ENCODE measurements at places on chromosomes 12 and 14.

DNA sequence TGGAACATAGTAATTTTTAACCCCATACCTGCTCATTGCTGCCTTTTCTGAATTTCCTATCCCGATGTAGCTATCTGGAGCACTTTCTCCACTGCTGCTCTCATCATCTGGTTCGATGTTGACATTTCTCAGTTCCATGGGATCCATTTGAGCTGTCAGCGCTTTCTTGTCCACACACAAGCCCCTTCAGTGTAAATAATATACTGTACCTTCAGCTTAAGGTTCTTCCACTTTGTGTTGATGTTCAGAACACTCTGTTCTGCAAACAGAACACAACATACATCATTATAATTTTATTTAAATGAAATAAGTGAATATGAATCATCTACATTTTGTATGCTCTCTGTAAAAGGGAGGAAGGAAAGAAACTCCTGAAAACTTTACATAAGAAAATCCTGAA, 32.9 kb downstream of the SLC38A4 start:
- DNase-seq: no peak

- DNase-seq: peak; percentile 69
Observed at GRCh38 chr12:80317307-80317706, 126.7 kb upstream of the PTPRQ start.

- no peak for DNase-seq
Observed at GRCh38 chr12:25324861-25325260, 74.1 kb upstream of the KRAS start.

DNA sequence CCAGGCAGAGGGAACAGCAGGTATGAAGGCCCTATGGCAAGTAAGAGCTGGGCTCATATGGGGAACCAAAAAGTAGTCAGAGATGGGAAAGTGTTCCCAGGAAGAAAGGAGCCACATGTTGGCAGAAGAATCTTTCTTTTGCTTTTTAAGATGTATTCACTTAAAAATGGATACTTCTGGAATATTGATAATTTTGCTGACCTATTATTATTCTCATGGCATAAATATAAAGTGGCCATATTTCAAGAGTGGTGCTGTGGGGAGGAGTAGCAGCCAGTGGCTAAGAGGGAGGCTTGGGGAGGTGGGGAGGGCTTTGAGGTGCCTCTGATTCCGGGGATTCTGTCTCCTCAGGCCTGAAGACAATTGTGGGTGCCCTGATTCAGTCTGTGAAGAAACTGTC, 108.2 kb downstream of the SCN8A start:
- DNase-seq: no peak

GRCh38 chr12:82898441-82898840, 211.7 kb downstream of the TMTC2 start:
- DNase-seq: no peak

DNA sequence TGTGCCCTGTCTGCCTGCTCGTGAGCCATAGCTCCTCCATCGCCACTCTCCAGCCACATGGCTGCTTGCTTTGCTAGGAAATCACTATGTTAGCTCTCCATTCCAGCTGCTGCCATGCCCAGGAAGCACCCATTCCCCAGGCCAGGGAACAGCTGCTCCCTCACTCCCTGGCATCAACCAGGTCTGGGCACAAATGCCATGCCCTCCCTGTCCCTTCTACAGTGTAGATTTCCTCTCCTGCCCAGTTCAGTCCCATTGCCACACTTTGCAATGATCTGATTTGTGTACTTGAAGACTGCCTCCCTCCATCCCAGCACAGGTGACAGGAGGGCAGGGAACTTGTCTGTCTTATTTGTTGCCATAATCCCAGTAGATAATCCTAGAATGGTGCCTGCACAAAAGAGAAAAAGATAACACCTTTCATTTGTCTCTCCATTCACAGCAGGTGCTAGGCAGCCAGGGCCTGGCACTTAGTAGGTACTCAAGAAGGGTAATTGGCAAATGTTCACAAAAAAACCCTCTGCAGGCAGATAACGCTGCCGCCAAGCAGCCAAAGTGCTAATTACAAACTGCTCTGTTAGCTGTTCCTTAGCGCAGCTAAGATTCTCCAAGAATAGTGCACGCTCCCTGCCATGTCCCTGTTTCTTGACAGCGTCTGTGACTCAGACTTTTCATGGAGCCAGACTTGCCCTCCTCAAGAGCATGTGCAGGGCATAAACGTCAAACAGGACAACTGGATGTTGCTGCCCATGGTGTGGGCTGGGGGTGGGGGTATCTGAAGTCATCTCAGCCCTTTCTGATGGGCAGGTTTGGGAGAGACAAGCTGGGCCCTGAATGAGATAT, 69.1 kb downstream of the ARL6IP4 start:
- no peak for DNase-seq

- no peak for DNase-seq
Observed at GRCh38 chr12:66003951-66004350, 126.6 kb downstream of the LLPH start.

DNA sequence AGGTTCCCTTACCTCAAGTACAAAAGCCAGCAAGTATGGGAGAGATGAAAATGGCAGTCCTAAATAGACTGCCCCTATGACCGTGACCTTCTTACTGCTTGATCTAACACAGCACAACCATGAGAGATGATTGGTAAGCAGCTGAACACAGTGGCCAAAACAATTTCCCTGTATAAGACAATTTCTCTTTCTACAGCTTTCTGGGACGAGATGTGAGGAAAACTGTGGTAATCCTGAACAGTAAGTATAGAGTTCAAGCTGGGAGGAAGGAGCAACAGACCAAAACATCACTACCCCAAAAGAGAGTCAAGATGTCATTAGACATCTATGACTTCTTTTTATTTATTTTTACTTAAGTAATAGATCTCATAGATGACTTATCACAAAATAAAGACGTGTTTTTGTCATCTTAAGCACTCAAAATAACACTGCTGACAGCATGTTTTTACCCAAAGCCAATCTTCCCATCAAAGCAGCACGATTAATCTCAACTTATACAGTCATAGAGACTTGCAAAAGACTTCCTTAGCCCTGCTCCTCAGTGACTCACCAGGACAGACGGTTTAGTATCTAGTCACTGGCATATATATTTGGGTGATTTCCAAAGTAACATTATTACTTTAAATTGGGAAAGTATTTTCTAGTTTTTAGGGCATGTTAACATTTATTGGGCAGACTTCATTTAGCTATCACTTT, 3.7 kb downstream of the TMEM52B start:
- DNase-seq: no peak

DNA sequence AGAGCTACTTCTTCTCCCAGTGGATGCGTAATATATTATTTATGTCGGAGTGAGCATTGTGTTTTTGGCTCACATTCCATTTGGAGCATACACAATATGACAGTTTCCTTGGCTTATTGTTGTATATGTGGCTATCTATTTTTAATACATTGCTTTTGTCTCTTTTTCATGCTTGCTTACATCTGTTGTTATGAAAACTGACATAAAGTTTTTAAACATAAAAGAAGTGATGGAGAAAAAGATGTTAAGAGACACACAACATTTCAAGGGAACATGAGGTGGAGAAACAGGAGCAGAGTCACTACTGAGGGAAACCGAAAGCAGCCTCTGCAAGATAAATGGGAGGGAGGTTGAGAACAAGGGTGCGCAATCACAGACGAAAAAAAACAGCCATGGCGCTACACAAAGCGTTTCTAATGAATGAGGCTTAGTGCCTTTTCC, 228.4 kb upstream of the NPAS3 start:
- no peak for DNase-seq

- DNase-seq: no peak
Observed at GRCh38 chr12:49137476-49137875, 6.3 kb upstream of the TUBA1B start.

GRCh38 chr14:68696266-68696665, 96.6 kb downstream of the ZFP36L1 start:
- DNase-seq: no peak

- no peak for DNase-seq
Observed at GRCh38 chr12:46998811-46999368, 80.5 kb upstream of the PCED1B start.

GRCh38 chr12:24012528-24012927, 63.1 kb upstream of the SOX5 start:
- DNase-seq: peak; percentile 25

DNA sequence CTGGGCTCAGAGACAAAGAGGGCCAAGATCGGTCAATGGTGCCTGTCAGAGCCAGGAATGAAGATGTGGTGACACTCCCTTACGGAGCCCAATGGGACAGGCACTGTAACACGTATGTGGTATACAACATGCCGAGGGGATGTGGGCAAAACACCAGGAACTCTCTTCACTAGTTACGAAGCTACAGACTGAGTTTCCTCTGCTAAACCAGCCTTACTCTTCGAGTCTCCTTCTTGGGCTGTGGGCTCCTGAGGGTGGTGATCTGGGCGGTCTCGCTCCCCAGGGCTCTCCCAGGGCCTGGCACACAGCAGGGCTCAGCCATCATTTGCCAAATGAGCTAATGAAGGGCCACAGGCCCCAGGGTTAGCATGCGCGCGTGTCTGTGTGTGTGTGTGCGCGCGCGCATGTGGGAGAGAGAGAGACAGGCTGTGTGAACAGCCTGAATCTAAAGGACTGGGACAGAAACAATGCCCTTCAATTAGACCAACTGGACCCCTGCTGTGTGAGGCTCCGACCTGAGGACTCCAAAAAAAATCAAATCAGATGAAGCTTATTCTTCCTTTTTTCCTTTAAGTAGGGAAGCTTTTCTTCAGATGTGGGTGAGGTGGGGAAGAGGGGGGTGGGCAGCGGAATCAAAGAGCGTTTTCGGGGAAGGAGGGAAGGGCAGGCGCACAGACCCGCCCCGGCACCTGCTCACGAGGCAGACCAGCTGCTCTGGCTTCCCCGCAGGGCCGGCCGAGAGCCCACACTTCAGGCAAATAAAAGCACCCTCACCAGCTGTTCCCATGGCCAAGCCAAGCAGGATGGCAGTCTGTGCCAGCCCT, 42.5 kb downstream of the CCDC88C start:
- DNase-seq: peak; percentile 98

- DNase-seq: no peak
Observed at GRCh38 chr14:75220156-75220555, 43.7 kb upstream of the TMED10 start.

DNA sequence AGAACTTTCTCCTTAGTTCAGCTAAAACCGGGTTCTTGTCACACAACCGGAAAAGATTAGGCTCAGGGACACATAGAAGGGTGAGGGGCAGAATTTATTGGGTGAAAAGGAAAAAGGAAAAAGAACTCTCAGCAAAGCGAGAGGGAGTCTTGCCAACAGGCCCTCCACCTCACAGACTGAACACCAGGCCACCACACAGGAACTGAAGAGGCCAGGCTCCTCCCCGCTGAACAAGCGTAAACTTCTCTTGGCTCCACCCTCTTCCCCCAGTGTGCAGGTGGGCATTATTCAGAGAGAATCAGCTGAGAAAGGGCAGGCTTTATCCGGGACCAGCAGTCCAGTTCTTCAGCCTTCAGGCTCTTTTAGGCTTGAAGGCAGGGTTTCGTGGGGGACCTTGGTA, 125.6 kb upstream of the FGD4 start:
- DNase-seq: peak; percentile 77

GRCh38 chr12:58668871-58669270, 251.4 kb downstream of the LRIG3 start:
- DNase-seq: no peak

GRCh38 chr14:101711041-101711856, 50.3 kb upstream of the PPP2R5C start:
- no peak for DNase-seq

DNA sequence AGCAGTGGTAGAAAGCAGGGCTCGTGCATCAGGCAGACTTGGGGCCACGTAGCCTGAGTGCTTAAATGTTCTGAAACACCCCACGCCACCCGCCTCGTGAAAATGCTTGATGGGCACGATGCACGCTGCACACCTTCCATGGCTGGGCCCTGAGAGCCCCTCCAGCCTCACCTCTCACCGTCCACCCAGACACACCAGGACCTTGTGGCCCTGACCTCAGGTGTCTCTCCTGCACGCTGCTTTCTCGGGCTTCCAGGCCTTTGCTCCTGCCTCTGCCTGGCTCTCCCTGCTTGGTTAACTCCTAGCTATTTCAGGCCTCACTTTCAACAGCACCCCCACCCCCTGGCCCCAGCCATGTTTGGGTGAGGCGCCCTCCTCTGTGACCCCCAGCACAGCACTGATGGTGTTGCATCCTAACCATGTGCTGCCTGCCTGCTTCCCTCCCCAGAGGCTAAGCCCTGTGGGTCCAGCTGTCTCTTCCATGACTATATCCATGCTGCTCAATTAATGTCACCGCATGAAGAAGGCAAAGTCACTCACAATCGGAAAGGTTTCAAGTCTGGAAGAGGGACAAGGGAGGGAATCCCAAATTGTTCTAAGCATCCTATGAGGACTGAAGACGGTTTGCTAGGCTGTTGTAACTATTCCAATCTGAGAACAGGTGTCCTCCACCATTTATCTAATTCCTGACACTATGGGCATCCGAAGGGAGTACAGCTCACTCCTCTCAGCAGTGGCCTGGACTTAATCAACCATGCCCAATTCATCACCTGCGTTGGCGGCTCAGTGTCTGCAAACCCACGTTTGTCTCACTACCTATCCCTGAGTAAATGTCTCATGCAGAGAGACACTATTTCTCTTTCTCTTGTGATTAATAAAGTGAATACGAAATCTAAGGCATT, 82.2 kb downstream of the CCDC88C start:
- no peak for DNase-seq

- DNase-seq: no peak
Observed at GRCh38 chr12:121937654-121938053, 19.3 kb downstream of the CFAP251 start.

- no peak for DNase-seq
Observed at GRCh38 chr14:99530407-99531155, 49.4 kb downstream of the CCNK start.

- no peak for DNase-seq
Observed at GRCh38 chr12:52291267-52291935, at the start of gene KRT81. TSS of gene KRT81 (minus strand) at chr12:52291534. CDS start at chr12:52291465, 69 bp downstream.

DNA sequence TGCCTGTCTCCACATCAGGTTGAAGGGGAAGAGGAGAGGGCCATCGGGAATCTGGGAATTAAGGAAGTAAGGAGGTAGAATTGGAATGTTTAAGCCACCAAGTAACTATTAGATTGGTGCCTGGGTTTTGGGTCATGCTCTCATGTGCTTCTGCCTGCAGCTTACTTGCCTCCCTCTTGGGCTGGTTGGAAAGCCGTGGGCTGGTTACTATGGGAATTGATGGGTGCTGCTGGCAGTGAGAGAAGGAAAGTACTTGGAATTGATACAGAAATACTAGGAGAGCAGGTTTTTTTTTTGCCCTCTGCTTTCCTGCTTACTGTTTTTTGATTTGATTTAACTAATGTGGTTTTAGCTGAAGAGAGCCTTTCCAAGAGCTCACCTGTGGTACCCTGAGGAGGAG, 493.5 kb upstream of the RGS6 start:
- DNase-seq: peak; percentile 21

GRCh38 chr12:105906561-105906960, 232.2 kb downstream of the NUAK1 start:
- DNase-seq: no peak

GRCh38 chr12:121301876-121302275, 5.4 kb upstream of the CAMKK2 start:
- no peak for DNase-seq

DNA sequence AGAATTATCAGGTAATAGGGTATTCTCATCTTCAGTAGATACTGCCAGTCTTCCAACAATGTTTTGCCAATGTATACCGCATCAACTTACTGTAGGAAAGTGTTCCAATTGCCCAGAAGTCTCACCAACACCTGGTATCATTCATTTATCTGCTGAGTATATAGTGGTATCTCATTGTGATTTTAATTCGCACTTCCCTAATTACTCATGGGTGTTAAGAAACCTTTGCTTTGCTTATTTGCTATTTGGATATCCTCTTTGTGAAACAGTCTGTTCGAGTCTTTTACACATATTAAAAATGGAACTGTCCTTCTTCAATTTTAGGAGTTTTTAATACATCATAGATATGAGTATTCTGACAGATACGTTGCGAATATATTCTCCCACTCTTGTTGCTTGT, 6.1 kb downstream of the TM7SF3 start:
- DNase-seq: no peak

GRCh38 chr14:93914278-93914677, 12.9 kb upstream of the FAM181A start:
- no peak for DNase-seq

Measured in NCI-H69 (cell line).